ENCODE measurements at places on chromosomes 12 and 14. TPM values are rescaled to one million over a fixed set of nuclear protein-coding genes. Genes with fewer than 3 reads are reported as not detected.

- DNase-seq, result no peak
Observed at GRCh38 chr12:92289629-92290349, 144.1 kb upstream of the BTG1 start.

- DNase-seq, result no peak
Observed at GRCh38 chr14:68666236-68666635, 126.6 kb downstream of the ZFP36L1 start.

GRCh38 chr12:26473291-26473690, 277.9 kb downstream of the SSPN start:
- DNase-seq, result no peak

DNA sequence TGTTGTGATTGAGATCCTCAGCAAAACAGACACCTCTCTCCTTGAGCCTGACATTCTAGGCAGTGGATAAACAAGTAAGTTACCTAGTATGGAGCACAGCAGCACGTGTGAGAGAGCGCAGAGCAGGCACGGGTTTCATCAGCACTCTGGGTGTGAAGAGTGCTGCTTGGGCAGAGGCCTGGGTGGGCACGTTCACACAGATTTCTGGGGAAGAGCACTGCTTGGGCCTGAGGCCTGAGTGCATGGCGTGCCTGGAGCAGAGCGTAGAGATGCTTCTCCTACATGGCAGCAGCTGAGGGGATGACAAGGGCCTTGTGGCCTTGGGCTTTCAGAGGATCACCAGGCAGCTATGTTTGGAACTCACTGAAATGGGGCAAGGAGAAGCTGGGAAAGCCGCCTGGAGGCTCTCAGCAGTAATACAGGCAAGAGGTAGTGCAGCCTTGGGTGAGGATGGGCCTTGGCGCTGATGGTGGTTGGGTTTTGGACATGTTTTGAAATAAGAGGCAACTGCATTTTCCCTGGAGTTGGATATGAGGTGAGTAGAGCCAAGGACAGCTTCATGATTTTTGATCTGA, 17.6 kb downstream of the CKB start:
- DNase-seq, result no peak

GRCh38 chr12:132619386-132620112, 973 bp downstream of the P2RX2 start:
- no peak for DNase-seq

DNA sequence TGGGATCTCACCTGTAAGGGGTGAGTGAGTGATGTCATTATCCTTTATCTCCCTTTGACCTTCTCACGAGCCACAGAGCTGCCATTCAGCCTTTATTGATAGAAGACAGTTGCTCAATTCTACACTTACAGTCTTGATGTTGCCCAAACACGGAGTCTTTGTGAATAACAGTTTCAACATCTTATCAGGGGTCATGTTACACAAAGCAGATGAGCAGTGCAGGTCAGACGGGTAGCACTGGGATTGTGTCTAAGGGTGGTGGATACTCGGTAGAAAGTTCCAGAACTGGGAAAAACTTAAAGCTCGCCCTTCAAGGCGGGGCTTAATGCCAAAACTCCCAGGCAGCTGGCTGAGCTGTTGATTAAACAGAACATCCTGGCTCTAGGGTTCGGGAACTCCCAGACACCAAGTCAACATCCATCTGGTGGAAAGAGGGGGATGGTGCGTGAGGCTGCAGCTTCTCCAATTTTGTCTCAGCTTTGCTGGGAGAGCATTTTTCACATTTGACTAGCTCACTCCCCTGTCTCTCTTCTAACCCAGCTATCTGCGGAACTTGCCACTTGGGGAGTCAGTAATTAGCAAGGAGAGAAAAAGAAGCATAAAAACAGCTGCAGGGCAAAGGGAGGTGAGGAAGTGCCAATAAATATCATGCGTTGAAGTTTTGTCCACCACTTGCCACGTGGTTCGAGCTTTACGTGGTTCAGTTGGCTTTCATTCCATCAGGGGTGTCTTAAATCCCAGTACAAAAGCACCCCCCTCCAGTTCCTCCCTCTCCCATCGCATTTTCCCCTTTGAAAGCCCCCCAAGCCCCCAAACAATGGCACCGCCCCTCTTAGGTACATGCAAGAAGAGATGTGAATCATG, 31.0 kb downstream of the FOXN4 start:
- DNase-seq, result peak; percentile 25

GRCh38 chr12:18496156-18496555, 234.8 kb downstream of the PIK3C2G start:
- DNase-seq, result no peak

DNA sequence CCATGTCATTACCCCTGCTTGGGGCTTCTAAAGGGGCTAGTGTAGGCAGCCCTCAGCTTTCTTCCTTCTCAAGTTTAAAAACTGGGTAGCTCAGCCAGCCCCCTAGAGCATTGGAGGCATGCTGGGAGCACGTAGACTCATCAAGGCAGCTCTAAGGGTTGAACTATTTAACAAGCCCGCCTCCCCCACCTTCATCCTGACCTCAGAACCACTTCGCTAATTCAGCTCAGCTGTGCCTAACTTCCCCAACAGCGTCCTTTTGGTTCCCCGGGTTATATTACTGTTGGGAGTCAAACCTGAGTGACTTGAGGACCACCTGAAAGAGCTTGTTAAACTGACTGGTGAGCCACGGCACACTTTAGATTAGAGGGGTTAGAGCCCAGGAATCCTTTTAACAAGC, 30.1 kb downstream of the MAX start:
- no peak for DNase-seq

DNA sequence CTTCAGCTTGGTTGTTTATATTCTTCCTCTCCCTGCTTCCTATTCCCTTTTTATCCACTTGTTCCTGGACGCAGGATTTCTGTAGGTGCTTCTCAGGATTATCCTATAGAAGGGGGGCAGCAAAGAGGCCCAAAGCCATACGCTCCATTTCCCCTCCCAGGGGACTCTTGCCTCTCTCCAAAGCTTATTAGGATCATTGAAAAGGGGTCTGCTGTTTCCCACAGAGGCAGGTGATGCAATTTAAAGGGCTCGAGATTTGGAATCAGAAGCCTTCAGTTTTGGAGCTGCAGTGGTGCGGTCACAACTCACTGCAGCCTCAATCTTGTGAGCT, 31.5 kb upstream of the SYNDIG1L start:
- no peak for DNase-seq

KCNJ8 gene
- polyA plus RNA-seq, result 7.6 TPM

MYO1A gene
- polyA plus RNA-seq, result 385 TPM

GZMH gene
- 0.70 TPM for polyA plus RNA-seq

PLEKHD1 gene
- polyA plus RNA-seq, result 0.03 TPM
